ENCODE measurements at places on chromosomes 5 and 9. TPM values are rescaled to one million over a fixed set of nuclear protein-coding genes. Genes with fewer than 3 reads are reported as not detected.

PRKAA1 gene
- 44.2 TPM for total RNA-seq

LVRN gene
- total RNA-seq = 0.81 TPM

PTGR1 gene
- 82.6 TPM for total RNA-seq

IFNB1 gene
- not detected for total RNA-seq

C1QTNF2 gene
- total RNA-seq = 0.20 TPM

KCNV2 gene
- total RNA-seq = 3.1 TPM

CCL19 gene
- not detected for total RNA-seq

FOXD4L6 gene
- 1.2 TPM for total RNA-seq

SV2C gene
- total RNA-seq = 11.9 TPM

POU5F2 gene
- total RNA-seq = 3.2 TPM

CCDC112 gene
- total RNA-seq = 38.2 TPM

PAEP gene
- 11.7 TPM for total RNA-seq

MYOZ3 gene
- 1.3 TPM for total RNA-seq

ATOSB gene
- total RNA-seq = 17.2 TPM

NAIP gene
- 18.6 TPM for total RNA-seq

SLC6A19 gene
- total RNA-seq = 0.16 TPM

NDUFA8 gene
- 77.2 TPM for total RNA-seq

SIGMAR1 gene
- 24.8 TPM for total RNA-seq

PCDHGC5 gene
- total RNA-seq = 0.59 TPM

CNTNAP3B gene
- 8.1 TPM for total RNA-seq

IFNA17 gene
- not detected for total RNA-seq

Measured in motor neuron (in vitro differentiated cells).